Activated T-cell treated with anti-CD3 and anti-CD28 coated beads for 24 hours (primary cell): ENCODE measurements at places on chromosomes 2 and 18.

DNA sequence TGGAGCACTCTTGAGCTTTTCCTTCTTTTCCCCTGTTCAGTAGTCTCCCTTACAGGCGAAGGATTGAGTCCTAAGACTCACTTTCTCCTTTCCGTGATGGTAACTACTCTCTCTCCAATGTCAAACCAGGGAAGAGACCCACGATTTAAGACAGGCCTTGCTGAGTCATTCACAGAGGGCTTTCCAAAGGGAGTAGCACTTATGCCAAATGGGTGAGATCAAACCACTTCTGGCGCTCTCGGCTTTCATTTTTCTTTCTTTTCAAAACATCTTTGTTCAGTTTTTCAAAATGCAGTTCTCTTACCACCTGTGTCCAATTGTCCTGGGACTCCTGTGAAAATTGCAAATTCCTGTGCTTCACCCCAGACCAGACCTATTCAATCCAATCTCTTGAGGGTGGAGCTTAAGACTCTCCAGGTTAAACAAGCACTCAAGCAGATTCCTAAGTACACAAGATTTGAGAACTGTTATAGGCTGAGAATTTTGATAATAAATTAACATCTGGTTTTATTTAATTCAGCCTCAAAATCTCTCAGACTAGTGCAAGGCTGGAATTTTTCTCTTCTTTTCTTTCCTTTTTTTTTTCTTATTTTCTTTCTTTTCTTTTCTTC is 14.4 kb upstream of the MRPL19 start:
- DNase-seq = no peak

- DNase-seq = no peak
These were observed 154.6 kb downstream of the OSR1 start for GRCh38 chr2:19203866-19204265.

GRCh38 chr2:61737841-61738240 is 116.0 kb downstream of the FAM161A start:
- DNase-seq = no peak

DNA sequence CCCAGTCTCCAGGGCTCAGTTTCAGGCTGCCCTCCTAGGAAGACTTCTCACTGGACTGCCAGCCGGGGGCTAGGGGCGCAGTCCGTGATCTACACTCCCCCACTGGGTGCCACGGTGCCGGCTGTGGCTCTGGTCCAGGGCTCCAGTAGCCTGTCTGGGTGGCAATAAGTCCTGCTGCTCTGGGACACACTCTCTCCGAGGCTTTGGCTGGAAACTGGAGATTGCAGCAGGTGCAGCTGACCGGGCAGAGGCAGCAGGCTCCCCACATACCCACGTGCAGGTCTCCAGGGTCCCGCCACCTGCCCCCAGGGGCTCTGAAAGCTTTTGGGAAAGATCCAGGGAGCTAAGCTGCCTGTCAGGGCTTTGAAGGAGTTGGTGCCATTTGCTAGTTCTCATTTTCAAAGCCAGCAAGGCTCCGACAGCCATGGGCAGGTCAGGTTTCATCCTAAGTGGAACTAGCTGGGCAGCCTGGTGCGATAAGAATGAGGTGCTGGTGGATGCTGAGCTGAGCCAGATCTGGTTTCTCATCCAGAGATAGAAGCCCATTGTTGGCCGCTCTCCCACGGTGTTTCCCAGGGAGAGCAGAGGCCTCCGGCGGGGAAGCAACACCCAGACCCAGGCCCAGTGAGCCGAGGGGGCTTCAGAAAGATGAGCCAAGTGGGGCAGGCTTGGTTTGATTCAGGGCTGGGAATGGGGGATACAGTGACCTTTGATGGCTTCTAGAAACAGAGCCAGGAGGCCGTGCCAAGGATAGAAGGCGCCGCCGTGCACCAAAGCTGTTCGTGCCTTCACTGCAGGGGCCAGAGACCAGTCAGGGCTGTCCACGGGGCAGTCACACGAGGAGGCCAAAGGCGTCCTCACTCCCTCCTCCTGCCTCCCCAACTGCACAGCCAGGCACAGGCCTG is 141.7 kb upstream of the GPC1 start:
- DNase-seq = no peak

DNA sequence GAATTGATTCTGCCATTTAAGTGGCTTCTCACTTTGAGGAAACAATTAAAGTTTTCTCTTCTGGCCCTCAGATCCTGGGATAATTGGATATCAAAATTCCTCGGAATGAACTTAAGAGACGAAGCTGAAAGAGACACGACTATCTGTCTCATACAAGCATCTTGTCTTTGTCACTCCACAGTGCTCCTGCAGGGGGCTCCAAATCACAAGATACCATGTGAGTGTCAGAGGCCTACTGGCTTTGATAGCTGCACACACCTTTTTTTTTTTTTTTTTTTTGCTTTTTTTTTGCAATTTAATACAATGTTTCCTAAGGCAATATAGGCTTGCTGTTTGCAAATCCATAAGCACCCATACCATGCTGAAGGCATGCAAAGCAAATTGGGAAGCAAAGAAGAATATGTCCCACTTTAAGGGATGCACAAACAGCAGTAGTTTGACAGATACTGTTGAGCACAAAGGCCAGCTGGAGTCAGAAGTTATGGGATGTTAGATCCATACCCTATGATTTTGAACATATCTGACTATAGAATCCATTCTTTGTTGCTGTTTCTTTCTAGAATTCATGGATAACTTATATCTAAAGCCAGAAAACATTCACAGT is 109.0 kb upstream of the CBLN2 start:
- peak; percentile 10 for DNase-seq

GRCh38 chr2:40220177-40220925 is 231.5 kb downstream of the SLC8A1 start:
- no peak for DNase-seq

GRCh38 chr2:204869132-204869823 is 324.0 kb downstream of the PARD3B start:
- no peak for DNase-seq

DNA sequence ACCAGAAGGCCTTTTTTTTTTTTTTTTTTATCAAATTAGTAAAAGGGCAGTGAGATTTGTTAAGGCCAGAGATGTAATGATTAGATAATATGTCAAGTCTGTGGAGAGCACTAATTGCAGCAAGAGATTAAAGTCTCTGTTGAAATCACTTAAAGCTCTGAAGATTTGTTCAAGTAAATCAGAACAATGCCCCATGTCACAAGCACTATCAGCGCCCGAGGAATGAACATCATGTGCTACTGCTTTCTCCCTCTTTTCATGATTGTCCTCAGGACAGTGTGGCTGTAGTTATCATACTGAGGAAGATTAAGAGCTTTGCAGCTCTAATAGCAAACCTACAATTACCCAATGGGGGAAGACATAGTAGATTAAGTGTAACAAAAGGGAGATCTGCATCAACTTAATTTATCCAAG is 71.1 kb downstream of the TDRD15 start:
- no peak for DNase-seq

DNA sequence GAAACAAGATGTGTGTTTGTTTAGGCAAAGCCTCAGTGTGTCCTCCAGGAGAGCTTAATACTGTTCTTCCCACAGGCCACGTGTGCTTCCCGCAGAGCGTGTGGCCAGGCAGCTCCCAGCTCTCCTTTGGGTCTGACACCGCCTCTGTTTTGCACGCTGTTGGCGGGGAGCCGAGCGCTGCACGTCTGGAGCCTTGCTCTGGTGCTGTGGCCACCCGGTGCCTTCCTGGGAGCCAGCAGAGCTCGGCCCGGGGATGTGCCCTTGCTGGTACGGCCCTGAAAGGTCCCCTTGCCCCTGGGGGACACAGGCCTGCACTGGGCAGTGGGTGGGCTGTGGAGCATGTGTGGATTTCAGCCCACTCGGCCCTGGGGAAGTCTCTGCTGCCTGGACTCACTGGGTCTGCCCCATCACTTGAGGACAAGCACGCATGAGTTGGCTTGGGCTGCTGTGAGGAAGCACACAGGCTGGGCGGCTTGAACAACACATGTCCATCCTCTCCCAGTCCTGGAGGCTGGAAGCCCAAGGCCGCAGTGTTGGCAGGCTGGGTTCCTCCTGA is 160.7 kb upstream of the HDAC4 start:
- no peak for DNase-seq

DNA sequence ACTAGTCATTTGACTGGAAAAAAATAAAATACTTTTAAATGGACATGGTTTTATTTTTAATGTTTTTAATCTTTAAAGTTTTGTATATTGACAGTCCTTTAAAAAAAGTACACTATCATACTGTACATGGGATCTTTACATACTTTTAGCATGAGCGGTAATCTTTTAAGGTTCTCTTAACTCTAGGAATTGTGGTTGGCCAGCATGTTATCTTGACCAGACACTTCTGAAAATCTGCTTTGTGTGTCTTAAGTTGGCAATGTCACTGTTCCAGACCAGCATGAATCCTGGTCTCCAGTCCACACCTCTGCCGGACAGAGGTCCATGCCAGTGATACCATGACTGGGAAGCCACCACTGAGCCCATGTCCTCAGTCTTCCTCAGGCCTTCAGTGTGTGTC is 17.7 kb downstream of the ITGB1BP1 start:
- DNase-seq = no peak

- DNase-seq = no peak
These were observed 628 bp downstream of the PPP1R7 start for GRCh38 chr2:241150660-241151530.

DNA sequence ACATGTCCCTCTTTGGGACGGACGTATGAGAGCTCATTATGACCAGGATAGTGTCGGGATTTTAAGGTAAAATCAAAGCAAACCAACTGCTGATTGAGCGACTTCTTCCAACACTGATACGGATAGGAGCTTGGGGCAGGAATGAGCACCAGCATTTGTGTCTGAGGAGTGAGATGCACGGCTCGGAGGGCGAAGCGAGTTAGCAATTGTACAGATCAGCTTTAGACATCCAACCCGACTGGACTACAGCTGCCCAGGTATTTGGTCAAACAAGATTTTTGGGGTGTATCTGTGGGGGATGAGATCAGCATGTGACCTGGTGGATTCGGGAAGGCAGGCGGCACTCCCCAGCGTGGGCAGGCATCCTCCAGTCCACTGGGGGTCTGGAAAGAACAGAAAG is 76.1 kb downstream of the NDUFA10 start:
- no peak for DNase-seq

GRCh38 chr18:22221350-22221749 is 52.0 kb downstream of the GATA6 start:
- DNase-seq = no peak

DNA sequence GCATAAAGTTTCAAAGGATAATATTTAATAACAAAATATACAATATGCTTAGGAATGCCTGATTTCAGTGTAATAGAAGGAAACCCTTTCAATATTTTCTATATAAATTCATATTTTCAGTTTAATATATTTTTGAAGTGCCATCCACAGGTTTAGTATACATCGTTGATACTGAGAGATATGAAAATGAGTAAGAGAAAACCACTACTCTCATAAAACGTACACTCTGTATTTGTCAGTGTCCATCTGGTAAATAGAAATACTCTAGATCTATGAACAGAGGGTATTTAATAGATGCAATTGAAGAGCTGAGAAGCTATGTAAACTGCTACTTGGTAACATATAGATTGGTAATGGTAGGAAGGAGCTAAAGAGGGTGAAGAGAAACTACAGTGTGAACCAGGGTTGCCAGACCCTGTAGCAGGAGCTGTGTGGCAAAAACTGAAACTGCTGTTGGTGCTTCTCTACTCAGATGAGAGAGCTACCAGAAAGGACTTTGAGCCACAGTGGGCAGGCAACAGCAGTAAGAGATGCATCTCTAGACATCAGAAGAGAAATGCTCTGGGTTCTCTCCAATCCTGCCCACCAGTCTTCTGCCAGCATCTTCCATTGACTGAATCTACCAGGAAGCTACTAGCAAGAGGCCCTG is 187.4 kb downstream of the CCDC102B start:
- no peak for DNase-seq

DNA sequence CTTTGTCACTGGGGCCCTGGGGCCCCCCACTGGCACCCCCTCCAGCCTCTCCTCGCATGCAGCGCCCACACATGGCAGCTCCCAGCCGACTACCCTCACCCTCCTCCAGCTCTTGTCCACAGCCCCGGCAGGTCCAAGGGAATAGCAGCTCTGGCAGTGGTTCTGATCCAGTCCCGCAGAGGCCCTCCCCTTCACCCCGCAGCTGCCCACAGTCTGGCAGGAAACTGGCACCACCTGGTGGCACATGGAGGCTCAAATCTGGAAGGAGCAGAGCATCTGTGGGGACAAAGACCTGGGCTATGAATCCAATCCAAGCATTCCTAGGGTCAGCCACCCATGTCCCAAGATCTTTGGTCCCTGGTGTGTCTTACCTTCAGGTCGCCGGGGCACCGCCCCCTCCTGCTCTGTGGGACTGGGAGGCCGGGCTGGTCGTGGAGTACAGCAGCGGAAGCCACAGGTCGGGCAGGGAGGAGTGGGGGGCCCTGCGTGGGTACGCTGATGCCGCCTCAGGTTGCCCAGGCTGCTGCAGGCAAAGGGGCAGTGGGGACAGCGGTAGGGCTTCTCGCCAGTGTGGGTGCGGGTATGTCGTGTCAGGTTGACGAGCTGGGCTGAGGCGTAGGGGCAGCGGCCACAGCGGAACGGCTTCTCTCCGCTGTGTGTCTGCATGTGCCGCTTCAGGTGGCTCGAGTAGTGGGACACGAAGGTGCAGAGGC is 2.3 kb downstream of the ZNF513 start:
- no peak for DNase-seq

DNA sequence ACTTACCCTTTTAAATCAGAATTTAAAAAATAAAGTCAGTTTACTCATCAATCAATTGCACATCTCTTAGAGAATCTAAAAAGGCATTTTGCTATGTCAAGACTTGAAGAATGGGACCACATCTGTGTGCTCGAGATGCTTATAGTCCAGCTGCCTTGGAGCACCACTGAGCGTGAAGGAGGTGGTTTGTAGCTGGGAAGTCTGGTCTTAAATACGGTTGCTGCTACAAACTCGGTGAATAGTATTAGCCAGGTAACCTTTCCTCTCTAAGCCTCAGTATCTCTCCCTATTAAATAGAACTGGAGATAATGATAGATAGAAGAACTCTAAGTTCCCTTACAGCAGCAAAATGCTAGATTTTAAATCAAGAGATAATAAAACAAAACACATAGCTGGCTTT is 289.7 kb downstream of the TRIB2 start:
- DNase-seq = no peak

- DNase-seq = no peak
These were observed 5.2 kb downstream of the UGT1A7 start for GRCh38 chr2:233686928-233687327.

GRCh38 chr2:204019572-204020501 is 83.3 kb downstream of the ICOS start:
- peak; percentile 59 for DNase-seq

GRCh38 chr2:55232863-55233657 is 572 bp downstream of the RPS27A start:
- DNase-seq = no peak

GRCh38 chr2:138034536-138034935 is 70.3 kb downstream of the HNMT start:
- DNase-seq = no peak

DNA sequence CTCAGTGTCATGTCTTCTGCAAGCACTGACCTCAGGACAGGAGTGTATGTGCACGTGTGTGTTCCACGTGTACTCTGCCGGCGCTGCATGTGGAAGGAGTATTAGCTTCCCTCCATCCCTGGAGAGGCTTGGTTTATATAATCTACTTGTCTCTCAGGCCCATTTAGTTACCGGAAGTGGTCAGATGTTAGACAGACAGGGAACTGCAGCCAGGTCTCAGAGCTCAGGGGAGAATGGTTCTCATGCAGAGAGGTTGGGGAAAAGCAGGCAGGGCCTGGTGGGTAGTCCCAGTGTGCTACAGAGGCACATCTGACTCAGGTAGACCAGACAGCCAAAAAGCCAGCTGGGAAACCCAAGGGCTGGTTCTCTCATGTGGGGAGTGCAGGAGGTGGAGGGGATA is 167.9 kb downstream of the CTIF start:
- no peak for DNase-seq
